ENCODE measurements at places on chromosomes 4 and X.

DNA sequence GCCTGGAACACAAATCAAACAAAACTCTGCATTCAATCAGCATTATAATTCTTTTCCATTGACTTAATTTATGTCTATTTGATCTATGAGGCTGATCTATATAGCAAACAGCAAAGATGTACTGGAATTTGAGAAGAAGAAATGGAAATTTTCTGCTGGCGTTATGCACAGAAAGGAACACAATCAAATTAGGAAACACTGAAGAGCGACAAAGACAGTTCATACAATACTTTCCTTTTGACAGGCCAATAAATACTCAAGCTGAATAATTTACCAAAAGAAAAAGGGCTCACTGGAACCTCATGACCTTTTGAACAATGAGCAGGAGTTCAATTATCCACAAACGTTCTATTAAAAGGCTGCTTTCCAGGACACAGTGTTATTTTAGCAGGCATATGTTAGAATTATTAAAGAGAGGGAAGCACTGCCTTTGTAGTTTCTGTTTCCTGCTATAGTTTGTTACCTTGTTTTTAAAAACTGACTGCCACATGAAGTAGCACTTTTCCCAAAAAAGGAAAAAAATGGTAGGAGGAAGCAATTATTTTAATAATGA, 8.1 kb downstream of the PDHA2 start:
- no peak for DNase-seq

DNA sequence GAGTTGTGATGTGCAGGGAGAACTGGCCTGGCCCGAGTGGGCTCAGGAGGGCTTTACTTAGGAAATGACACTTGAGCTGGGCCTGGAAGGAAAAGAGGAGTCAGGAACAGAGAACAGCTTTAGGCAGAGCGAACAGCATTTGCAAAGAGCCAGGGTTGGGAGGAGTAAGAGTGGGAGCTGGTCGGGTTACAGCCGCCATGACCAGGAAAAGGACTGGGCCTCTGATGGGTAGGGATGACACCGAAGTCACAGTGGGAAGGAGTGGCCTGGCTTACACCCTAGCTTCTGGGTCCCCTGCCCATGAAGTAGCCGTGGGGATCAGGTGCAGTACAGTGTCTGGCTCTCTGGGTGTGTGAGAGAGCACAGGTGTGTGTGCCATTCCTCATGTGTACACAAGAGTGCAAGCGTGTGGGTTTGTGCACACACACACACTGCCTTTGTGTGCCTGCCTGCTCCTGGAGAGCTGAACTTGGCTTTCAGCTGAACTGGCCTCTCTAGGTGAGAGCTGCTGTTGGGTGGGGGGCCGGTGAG, 31.6 kb downstream of the TRMT44 start:
- DNase-seq = no peak

GRCh38 chr4:102114118-102114630, 231.1 kb downstream of the SLC39A8 start:
- no peak for DNase-seq

DNA sequence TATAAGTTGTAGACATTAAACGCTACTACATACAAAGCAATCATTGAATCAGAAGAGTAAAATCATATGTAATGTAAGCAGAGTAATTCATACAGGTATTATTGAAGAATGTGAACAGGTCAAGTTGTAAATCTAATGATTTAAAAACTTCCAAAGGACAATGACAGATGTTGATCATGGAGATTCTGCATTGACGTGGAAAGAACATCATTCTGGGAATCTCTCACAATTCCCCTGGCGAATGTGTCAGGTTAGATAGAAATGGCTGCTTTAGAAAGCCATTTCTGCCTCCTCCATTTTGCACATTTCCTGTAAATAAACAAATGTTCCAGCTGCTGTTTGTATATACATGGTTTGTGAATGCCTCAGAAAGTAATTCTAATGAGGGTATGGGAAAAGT, 719.4 kb downstream of the ADGRL3 start:
- no peak for DNase-seq

DNA sequence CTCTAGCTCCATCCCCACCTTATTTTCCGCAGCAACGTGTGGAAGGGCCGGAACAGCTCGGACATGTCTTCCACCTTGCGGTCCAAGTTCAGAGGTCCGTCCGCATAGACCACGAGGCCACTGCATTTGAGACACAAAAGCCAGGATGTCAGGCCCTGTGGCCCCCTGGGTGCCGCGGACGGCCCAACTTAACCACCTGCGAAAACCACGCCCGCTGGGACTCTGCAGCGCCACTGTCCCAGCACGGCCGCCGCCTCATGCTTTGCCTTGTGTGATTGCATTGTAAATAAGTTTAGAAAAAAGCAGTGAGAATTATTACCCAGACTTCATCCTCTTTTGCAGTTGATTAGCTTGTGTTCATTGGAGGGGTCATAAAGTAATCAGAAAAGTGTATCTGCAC, 58.2 kb upstream of the MXD4 start:
- no peak for DNase-seq

DNA sequence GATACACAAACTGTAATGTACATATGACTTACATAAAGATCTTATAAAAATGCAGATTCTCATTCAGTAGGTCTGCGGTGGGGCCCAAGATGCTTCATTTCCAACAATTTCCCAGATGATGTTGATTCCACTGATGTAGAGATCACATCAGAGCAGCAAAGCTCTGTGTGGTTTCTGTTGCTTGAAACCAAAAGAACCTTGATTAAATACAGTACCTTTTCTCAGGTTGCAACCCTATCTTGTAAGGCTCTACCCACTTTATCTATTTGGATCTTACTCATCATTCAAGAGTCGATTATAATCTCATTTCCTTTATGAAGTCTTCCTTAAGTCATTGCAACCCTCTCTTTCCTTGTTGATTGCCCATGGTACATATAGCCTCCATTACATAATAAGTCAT, 816.8 kb downstream of the RPA4 start:
- DNase-seq = no peak

DNA sequence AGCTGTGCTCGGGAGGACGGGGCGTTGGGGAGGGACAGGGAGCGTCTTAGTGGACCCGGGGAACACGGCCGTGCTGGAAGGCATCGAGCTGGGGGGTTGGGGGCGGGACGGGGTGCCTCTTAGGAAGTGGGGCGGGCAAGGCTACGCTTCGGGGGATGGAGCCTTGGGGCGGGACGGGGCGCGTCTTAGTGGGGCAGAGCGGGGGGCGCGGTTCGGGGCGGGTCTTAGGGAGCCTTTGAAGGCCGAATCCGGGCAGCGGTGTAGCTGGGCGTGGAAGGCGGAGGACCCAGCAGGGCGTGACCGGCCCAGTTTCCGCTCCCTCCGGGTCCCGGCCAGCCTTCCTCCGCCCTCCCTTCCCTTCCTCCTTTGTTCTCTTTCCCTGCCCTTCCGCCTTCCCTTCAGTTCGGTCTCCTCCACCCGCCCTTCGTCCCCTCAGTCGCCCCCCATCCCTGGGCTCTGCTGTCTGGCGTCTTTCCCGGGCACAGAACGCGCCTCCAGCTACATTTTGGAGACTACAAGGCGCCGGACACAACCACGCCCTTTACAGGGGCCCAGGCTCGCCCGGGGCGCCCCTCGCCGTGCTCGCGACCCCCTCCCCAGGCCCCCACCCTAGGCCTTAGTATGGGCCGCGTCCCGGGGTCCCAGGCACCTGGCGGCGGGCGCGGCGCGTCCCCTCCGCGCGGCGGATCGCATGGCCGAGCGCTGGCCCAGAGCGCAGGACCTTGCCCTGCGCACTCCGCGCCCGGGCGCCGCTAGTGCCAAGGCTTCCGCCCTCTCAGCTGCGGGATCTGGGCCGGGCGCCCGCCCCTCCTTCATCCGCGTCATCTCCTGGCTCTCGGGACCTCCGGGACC, at the start of gene ARSD:
ARSD (minus strand) TSS at position 757 of the 852 bp plus-strand sequence; CDS start at position 693, 64 bp downstream.
- DNase-seq = no peak

DNA sequence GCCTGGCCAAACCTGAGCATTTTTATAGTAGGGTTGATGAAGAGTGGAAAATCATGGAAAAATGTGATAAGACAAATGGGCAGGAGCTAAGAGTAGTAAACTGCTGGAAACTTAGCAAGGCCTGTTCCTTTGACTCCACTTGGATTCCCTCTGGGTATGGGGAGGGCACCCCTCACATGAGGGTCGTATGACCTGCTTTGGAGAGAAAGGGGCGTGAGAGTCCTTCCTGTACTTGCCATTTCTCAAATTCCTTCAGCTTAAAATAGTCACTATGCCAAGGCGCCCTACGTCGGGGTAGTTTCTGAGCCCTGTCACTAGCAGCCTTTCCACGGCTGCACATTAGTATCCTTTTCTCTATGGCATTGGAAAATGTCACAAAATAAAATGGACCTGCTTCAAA, 49.1 kb downstream of the GPRIN3 start:
- no peak for DNase-seq

DNA sequence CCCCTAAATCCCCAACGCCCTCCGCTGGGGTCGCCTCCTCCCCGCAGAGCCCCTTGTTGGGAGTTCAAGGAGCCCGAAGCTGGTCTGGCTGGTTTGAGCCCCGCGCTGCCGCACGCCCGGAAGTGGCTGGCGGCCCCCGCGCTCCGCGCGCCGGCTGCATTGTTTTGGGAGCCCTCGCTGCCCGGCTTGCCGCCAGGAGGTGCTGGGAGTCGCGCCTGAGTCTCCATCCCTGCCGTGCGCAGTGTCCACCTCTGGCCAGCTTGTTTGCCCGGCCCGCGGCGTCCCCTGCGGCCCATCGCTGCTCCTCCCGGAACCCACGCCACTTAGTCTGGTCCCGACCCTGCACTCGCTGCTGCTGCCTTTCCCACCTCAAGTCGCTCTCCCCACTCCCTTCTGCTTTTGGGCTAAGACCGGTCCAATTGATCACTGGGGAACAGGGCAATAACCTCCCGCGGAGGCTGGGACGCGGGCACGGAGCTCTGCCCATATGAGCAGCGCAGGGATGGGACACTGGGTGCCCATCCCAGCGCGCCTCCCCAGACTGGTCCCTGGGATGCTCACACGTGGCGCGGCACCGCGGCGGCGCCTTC, 2.2 kb upstream of the SFRP2 start:
- DNase-seq = no peak

DNA sequence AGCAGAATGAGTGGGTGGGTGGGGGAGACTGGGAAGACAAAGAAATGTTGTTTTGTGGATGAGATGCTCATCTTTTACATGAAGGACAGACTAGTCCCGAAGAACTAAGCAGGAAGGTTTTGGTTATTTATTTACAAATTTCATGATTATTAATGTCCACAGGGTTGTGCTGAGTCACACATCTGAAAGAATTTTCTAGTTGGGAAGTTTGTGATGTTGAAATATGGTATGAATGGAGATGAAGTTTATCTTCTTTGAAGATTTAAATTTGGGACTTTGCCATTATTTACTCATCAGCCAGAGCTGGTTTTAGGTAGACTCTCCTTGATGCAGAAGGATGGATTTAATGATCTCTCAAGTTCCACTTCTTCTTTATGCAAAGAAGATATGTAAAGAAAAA, 75.5 kb downstream of the MOSPD2 start:
- DNase-seq = no peak

DNA sequence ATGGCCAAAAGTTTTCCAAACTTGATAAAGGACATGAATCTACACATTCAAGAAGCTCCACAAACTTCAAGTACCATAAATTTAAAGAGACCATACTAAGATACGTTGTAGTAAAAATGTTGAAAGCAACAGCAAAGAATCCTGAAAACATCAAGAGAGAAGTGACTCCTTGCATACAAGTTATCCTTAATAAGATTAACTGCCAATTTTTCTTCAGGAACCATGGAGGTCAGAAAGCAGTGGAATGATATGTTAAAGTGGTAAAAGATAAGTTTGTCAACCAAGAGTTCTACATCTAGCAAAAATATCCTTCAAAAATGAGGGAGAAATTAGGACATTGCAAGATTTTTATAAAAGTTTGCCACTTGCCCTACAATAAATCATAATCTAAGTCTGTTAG, 43.3 kb downstream of the BMP15 start:
- DNase-seq = no peak

DNA sequence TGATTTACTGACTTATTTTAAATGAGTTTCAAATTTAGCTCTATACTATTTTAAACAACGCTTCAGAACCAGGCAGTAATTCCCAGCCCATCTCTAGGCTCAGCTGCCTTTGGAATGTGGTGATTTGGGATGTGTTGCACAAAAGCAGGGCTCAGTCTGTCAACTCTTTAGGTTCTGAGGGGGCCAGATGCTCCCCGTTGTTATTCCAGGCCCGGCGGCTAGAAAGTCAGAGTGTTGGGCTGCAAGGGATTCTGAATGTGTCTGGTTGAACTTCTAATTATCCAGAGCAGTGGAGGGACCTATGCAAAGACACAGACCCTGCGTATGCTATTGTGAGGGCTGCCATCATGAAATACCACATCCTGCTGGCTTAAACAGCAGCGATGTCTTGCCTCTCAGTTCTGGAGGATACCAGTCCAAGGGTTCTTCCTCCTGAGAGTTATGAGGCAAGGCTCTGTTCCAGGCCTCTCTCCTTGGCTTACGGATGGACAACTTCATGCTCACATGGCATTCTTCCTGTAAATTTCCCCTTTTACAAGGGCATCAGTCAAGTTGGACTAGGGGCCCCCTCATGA, 123.2 kb upstream of the TRIM2 start:
- no peak for DNase-seq

DNA sequence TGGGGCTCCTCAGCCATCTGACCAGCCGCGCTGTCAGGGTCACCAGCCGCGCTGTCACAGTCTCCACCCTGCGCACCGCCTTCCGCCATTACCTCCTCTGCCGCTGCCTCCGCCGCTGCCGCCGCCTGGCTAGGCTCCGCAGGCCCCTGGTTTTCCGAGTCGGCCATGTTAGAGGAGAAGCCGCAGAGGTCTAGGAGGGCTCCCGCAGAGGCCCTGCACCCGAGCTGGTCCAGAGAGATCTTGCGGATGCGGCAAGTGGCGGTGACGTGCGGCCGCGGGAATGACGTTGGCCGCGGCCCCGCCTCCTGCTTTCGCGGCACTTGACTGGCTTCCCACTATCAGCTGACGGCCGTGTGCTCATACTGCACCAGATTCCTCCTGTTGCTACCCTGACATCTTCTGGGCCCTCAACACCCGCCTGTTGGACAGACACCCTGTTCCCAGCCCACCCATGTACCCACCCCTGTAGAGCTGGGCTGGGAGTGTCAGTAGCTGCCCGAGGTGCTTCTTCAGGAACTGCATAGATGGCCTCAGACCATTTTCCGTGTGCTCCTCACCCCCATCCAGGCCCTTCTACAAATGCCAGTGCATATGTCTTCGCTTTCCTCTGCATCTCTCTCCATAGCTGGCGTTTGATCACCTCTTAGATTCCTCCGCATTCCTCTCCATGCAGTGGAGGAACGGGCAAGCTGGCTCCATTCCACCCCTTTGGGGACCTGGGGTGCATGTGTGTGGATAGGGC, at the start of gene NAP1L5:
NAP1L5 (minus strand) TSS at position 242 of the 742 bp plus-strand sequence; CDS start at position 167, 75 bp downstream.
- no peak for DNase-seq

GRCh38 chrX:45769761-45770582, 569.3 kb upstream of the DIPK2B start:
- no peak for DNase-seq

DNA sequence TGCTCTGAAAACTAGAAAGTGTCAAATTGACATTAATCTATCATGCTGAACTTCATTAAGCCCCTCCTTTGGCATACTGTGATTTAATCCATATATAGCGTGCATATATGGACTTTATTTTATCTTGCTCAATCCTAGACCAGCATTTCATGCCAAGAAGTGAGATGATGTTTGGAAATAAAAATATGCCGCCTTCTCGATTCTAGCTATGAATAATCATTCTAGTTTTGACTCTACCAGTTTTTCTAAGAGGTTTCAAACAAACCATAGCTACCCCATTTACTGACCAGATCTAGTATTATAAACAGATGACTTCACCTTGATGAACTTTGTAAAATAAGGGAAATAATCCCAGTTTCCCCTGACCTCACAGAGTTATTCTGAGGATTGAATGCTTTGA, 95.0 kb downstream of the ARX start:
- no peak for DNase-seq

All from cerebellar nuclear complex (tissue), 1 donor.